ENCODE measurements at places on chromosomes 12 and 14. TPM values are rescaled to one million over a fixed set of nuclear protein-coding genes. Genes with fewer than 3 reads are reported as not detected.

SLC39A5 gene
- 0.61 TPM for total RNA-seq

PZP gene
- total RNA-seq, result not detected

DDX23 gene
- total RNA-seq, result 68.0 TPM

FGF6 gene
- not detected for total RNA-seq

CRADD gene
- 18.3 TPM for total RNA-seq

RD3L gene
- not detected for total RNA-seq

PSEN1 gene
- 57.8 TPM for total RNA-seq

KLHL33 gene
- not detected for total RNA-seq

NEUROD4 gene
- not detected for total RNA-seq

GLIPR1L2 gene
- not detected for total RNA-seq

ATG101 gene
- 63.0 TPM for total RNA-seq

HPD gene
- total RNA-seq, result not detected

PPP1R1A gene
- not detected for total RNA-seq

LRTM2 gene
- total RNA-seq, result not detected

KRT73 gene
- total RNA-seq, result not detected

CCDC177 gene
- not detected for total RNA-seq

NFATC4 gene
- total RNA-seq, result 17.1 TPM

SPTLC2 gene
- total RNA-seq, result 70.9 TPM

MYBPC1 gene
- not detected for total RNA-seq

TRAF3 gene
- total RNA-seq, result 79.1 TPM

PRR13 gene
- total RNA-seq, result 112 TPM

RSRC2 gene
- total RNA-seq, result 71.9 TPM

MEG3 gene
- total RNA-seq, result not detected

SLC10A1 gene
- not detected for total RNA-seq

RPGRIP1 gene
- total RNA-seq, result not detected
